ENCODE measurements at places on chromosomes 1 and 21.

DNA sequence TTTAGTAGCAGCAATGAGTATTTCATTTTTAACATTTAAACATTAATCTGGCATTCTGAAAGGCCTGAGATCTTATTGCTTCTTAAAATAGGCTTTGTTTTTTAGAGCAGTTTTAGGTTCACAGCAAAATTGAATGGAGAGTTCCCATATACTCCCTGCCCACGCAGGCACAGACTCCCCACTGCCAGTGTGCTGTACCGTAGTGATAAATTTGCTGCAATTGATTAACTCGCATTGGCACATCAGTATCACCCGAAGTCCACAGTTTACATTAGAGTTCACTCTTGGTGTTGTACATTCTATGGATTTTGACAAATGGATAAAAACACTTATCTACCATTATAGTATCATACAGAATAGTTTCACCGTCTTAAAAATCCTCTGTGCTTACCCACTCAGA lies 71.8 kb upstream of the ERRFI1 start:
- DNase-seq: no peak

DNA sequence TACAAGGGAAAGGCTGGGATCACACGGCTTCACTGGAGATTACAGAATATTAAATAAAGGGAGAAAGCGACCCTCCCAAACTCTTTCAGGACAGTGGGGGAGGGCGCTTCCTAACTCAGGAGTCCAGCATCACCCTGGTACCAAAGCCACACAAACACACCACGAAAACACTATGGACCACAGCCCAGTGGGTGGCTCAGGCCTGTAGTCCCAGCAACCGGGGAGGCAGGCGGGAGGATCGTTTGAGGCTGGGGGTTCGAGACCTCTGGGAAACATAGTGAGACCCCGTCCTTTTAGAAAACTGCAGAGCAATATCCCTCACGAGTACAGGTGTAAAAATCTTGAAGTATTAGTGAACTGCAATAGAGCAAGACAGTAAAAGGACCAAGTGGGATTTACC lies 16.0 kb downstream of the TRIM11 start:
- DNase-seq: no peak

DNA sequence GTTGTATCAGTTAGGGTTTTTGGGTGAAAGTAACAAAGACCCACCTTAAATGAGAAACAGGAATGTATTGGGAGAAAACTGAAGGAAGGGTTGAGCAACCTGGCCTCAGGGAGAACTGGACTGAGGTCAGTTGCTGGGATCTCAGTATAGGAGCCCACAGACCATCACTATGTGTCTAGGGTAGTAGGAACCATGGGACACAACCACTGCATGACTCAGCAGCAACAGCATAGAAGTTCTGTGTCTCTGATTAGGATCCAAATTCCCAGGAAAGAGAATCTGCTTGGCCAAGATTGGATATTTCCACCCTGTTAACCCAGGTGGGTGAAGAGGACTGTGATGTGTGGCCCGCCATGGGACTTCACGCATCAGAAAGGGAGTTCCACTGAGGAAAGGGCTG lies 102.2 kb upstream of the RAB3GAP2 start:
- DNase-seq: no peak

- DNase-seq: no peak
Measured at GRCh38 chr1:206808615-206809014, 36.3 kb upstream of the IL10 start.

GRCh38 chr1:240912821-240913220 lies 300.9 kb upstream of the GREM2 start:
- DNase-seq: no peak

GRCh38 chr1:200228081-200228480 lies 181.8 kb downstream of the ZNF281 start:
- DNase-seq: no peak

DNA sequence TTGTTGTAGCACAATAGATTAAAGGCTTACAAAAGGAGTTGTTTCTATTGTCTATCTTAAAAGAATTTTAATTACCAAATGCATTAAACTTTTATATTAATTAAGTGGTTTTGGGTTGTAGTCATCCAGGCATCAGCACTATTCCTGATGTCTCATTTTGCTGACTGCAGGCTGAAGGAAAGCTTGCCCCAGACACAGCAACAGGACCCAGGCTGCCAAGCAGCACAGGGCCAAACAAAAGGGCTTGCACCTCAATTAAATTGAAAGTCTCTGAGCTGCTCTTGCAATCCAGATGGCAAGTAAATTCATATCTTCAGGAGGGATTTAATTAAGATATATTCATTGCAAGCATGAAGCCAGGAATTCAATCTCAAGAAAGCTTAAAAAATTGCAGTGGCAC lies 80.7 kb upstream of the CHODL start:
- no peak for DNase-seq

DNA sequence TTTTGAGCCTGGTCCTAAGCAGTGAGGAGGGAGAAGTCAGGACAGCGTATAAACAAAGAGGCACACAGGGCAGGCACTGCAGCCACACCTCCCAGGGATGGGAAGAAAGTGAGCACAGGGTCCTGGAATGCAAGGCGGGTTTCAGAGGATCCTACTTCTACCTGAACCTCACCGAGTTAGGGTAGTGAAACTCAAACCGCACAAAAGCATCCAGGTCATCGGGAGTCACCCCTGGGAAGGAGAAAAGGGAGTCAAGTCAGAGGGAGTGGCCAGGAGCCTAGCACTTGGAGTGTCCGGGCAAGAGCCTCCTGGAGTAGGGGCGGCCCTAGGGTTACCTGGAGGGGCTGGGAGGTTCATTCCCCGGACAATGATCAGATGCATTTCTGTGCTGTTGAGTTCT lies 10.6 kb downstream of the CC2D1B start:
- DNase-seq: no peak

DNA sequence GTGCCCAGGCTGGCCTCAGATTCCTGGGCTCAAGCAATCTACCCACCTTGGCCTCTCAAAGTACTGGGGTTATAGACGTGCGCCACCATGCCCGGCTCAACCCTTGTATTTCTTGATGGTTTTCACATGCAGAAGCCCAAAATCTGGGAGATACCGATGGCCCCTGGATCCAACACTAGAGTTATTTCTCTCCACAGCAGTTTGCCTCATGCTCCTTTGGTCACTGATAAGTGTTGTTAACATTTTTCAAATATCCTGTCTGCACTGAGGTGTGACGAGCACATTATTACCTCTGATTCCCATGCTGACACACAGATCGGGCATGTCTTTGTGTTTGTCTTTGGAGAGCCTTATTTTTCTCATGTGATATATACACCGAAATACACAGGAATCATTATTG lies 107.0 kb downstream of the KIF26B start:
- peak; percentile 89 for DNase-seq

DNA sequence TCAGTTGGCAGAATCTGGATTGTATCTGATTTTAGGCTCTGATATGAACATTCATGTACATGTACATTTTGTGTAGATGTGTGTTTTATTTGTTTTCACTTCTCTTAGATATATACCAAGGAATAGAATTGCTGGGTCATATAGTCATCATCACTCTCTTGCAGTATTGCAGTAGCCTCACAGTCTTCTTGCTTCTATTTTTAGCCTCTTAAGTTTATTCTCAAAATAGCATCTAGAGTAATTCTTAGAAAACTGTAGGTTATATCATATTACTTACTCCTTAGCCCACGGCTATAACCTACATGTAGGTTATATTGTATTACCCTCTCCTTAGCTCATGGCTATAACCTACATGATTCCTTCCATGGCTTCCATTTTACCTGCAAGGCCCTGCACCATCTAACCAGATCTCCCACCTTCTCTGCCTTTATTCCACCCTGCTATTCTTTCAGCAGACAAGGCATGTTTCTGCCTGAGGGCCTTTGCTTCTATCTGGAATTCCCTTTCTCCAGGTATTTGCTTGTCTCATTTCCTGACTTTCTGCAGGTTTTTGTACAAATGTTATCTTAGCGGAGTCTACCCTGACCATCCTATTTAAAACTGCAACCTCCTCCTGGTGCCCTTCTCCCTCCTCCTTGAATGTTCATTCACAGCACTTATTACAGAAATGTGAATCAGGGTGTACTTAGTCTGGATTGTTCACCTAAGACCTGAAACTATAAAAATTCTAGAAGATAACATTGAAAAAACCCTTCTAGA lies 109.0 kb upstream of the ETV3 start:
- no peak for DNase-seq

- no peak for DNase-seq
Measured at GRCh38 chr21:42317341-42317741, 2.1 kb upstream of the TFF3 start.

DNA sequence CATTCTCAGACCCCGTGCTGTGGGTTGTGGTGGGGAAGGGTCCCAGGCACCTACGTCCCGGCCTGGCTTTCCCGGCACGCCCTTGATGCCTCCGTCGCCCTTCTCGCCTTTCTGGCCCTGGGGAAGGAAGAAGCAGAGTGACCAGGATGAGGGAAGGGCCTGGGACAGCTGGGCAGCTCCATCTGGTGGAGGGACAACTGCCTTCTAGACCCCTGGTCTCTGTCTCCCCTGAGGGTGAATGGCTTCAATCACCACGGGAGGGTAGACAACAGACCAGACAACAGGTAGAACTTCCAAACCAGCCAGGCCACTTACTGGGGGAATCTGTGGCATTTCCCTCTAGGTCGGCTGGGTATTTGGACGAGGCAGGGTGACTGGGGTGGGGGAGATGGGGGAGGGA lies 11.9 kb downstream of the COL16A1 start:
- DNase-seq: no peak

GRCh38 chr1:102107441-102107840 lies 110.7 kb upstream of the OLFM3 start:
- DNase-seq: no peak

GRCh38 chr1:53450225-53450624 lies 9.0 kb upstream of the DMRTB1 start:
- DNase-seq: no peak
